ENCODE measurements at places on chromosomes 12 and 14. TPM values are rescaled to one million over a fixed set of nuclear protein-coding genes. Genes with fewer than 3 reads are reported as not detected.
A peak's percentile ranks its signal among the peaks of the same experiment; 100 is the strongest.

DNA sequence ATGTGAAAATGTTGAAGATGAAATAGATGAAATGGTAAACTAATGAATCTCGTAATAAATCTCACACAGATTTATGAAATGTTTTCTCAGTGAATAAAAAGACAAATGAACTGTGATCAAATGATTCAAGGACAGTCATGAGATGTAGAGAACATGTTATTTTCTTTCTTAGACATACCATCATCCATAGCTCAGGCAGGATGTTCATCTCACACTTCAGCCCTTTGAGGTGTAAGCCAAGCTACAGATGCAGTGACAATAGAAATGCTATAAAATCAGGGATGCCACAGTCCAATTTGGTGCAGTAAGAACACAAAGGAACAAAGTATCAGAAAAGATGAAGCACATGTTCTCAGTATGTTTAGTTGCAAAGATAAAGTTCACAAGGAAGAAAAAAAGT is 242.7 kb upstream of the KRR1 start:
- no peak overlapping the region for H3K4me3 ChIP-seq
- no peak for DNase-seq
- no peaks in the 10 kb centered on the region for H3K27me3 ChIP-seq
- no peak overlapping the region for H3K27ac ChIP-seq
- H3K4me1 ChIP-seq: no peaks in the 10 kb centered on the region

- H3K36me3 ChIP-seq: no peaks in the 10 kb centered on the region
- H3K4me1 ChIP-seq: peaks cover 65% of the 10 kb centered on the region
- no peaks in the 10 kb centered on the region for H3K27me3 ChIP-seq
Measured at GRCh38 chr12:106304001-106304421, 1.5 kb downstream of the TCP11L2 start.

DNA sequence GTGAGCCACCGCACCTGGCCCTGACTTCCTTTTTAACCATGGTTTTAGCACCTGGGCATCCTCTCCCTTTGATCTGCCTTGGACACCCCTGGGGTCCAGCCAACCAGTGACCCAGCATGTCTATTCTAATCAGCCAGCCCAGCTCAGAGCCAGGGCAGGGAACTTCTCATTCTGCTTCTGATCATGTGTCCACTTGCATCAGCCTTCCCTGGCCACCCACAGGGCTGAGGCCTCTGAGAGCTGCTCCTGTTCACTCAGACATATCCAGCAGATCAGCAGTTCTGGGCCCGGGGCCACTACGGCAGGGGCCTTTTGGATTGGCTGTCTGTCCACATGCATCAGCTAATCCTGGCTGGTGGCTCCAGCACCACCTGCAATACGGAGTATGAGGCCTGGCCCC is 117.9 kb upstream of the MAP1LC3B2 start:
- no peak for DNase-seq
- H3K36me3 ChIP-seq: no peaks in the 10 kb centered on the region
- no peaks in the 10 kb centered on the region for H3K27me3 ChIP-seq
- no peaks in the 10 kb centered on the region for H3K4me1 ChIP-seq
- H3K27ac ChIP-seq: no peak overlapping the region

DNA sequence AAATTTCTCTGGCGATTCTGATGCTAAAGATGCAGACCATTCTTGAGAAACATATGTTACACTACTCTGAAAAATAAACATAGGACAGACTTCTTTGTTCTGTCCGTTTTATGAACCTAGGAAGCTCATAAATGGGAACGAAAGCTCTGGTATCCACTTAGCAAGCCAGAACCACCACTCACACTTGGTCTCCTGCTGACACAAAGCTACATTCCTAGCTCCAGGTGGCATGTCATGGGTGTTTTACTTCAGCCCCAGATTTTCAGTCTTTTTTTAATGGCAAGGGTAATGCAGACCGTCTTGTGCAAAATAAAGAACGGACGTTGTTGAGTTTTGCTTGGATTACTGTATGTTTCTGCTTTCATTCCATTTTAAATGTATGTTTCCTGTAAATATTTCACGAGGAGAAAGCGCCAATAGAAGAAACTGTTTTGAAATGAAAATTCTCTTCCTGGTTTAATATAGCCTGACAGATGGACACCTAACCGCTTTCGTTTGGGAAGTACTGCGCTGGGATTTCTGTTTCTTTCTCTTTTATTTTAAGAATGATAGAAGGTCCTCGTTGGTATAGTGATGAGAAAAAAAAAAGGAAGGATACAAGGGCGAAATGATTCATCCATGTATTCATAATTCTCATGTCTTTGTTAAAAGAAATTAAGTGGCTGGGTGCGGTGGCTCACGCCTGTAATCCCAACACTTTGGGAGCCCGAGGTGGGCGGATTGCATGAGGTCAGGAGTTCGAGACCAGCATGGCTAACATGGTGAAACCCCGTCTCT is 871 bp upstream of the COQ5 start:
- peaks cover 19% of the 10 kb centered on the region for H3K4me1 ChIP-seq
- no peak for DNase-seq
- peak overlapping the region; percentile 5 for H3K4me3 ChIP-seq
- no peaks in the 10 kb centered on the region for H3K36me3 ChIP-seq

- H3K27ac ChIP-seq: no peak overlapping the region
- H3K27me3 ChIP-seq: no peaks in the 10 kb centered on the region
- no peaks in the 10 kb centered on the region for H3K4me1 ChIP-seq
Measured at GRCh38 chr12:120702637-120703036, 7.6 kb upstream of the UNC119B start.

DNA sequence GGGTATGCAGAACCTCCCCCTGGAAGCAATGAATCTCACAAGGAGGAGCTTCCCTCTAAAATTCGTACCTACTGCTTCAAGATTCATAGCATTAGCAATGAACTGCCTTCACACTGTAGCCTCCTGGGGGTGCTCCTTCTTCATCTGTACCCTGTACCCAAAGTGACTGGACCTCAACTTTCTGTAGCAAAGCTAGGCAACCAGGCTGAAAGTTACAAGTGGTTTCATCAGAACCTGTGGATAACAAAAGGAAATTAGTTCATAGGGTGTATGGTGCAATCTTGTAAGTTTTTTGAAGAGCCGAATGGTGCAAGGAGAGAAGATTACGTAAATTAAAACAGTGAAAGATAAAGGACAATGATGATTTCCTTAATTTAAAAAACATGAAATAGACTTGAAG is 1541.7 kb upstream of the FLRT2 start:
- no peaks in the 10 kb centered on the region for H3K27me3 ChIP-seq
- no peaks in the 10 kb centered on the region for H3K36me3 ChIP-seq
- no peak overlapping the region for H3K4me3 ChIP-seq
- DNase-seq: no peak
- no peak overlapping the region for H3K27ac ChIP-seq

DNA sequence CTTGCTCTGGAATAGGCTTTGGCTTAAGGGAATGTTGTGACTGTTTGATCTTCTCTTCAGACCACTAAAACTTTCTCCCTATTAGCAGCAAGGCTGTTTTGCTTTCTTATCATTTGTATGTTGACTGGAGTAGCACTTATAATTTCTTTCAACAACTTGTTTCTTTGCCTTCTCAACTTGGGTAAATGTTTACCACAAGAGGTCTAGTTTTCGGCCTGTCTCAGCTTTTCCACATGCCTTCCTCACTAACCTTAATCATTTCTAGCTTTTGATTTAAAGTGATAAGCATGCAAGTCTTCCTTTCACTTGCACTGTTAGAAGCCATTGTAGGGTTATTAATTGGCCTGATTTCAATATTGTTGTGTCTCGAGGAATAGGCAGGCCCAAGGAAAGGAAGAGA is 126.7 kb upstream of the AEBP2 start:
- H3K4me3 ChIP-seq: no peak overlapping the region
- no peak for DNase-seq
- no peaks in the 10 kb centered on the region for H3K4me1 ChIP-seq
- H3K27me3 ChIP-seq: no peaks in the 10 kb centered on the region

DNA sequence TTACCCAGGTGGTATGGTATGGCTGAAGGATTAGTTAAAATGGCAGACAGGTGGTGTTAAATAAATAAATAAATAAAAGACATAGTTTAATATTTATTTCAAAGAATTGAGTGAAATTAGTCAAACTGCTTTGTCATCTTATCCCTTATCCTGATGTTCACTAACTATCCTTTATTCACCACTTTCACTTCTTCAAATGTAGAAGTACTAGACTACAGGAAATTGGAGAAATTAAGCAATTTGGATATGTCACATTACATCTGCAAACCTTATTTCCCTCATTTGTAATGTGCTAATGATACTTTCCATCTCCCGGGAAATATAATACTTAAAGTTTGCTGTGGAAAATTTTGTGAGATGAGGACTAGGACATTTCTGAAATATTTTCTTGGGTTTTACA is 1195.7 kb downstream of the LRFN5 start:
- H3K27me3 ChIP-seq: no peaks in the 10 kb centered on the region
- no peak overlapping the region for H3K27ac ChIP-seq
- no peaks in the 10 kb centered on the region for H3K4me1 ChIP-seq
- H3K4me3 ChIP-seq: no peak overlapping the region

- H3K27me3 ChIP-seq: no peaks in the 10 kb centered on the region
- H3K4me3 ChIP-seq: no peak overlapping the region
Measured at GRCh38 chr12:40511341-40511740, 180.9 kb upstream of the CNTN1 start.

AVPR1A gene
- polyA plus RNA-seq: not detected

ST8SIA1 gene
- 3.1 TPM for polyA plus RNA-seq

PRB2 gene
- 0.04 TPM for polyA plus RNA-seq

KRT2 gene
- not detected for polyA plus RNA-seq

ACSS3 gene
- 0.46 TPM for polyA plus RNA-seq

ALX1 gene
- polyA plus RNA-seq: not detected
